ENCODE measurements at places on chromosomes 13 and 19.

GRCh38 chr13:42047561-42048341 is 697 bp upstream of the DGKH start:
- peak; percentile 72 for DNase-seq

GRCh38 chr19:17020823-17021222 is 5.8 kb downstream of the CPAMD8 start:
- DNase-seq = no peak

DNA sequence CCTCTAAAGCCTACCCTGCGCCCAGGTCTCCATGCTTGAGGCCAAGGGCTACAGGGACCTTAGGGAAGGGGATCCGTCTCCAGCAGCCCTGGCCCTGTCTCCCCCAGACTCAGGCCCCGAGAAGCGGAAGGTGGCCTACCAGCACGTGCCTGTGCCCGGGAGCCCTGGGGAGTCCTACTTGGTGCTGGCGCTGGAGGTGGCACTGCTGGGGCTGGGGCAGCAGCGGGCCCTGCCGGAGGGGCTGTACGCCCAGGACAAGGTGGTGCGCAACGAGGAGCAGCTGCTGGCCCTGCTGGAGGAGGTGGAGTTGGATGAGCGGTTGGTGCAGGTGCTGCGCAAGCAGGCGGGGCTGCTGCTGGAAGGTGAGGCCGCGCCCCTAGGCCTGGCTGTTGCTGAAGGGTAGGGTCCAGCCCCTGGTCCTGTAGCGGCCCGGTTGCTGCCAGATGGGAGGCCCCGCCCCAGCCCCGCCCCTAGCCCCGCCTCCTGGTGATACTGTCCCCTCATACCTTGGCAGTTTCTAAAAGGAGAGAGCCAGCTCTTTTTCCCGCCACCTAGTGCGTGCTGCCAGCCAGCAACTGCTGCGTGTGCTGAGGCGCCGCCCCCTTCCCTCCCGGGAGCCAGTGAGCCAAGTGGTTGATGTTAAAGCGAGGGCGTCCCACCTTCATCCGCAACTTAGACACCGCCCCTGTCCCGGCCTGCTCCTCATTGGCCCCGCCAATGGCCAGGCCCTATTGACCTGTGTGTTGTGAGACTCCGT is 22.6 kb downstream of the ZSWIM4 start:
- DNase-seq = no peak

- DNase-seq = no peak
These were observed 11.2 kb downstream of the HPN start for GRCh38 chr19:35052599-35053190.

- no peak for DNase-seq
These were observed 1376.3 kb upstream of the SLC10A2 start for GRCh38 chr13:104442536-104442935.

- DNase-seq = no peak
These were observed 46.2 kb upstream of the RFXAP start for GRCh38 chr13:36772853-36773252.

GRCh38 chr13:32902874-32903273 is 113.3 kb upstream of the KL start:
- no peak for DNase-seq

DNA sequence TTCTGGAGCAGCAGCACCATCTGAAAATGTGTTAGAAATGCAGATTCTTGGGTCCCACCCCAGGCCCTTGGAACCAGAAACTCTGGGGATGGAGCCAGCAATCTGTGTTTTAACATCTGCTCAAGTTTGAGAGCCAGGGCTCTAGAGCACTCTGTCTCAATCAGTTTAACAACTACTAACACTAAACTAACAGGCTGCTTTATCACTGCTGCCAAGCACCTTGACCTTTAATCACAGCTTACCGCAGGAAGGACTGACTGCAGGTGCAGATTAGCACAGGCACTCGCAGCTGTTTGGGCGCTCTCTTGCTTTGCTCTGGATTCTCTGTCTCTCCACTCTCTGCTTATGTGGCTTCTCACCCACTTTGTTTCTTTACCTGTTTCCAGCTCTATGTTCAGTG is 163.5 kb downstream of the MTUS2 start:
- no peak for DNase-seq

DNA sequence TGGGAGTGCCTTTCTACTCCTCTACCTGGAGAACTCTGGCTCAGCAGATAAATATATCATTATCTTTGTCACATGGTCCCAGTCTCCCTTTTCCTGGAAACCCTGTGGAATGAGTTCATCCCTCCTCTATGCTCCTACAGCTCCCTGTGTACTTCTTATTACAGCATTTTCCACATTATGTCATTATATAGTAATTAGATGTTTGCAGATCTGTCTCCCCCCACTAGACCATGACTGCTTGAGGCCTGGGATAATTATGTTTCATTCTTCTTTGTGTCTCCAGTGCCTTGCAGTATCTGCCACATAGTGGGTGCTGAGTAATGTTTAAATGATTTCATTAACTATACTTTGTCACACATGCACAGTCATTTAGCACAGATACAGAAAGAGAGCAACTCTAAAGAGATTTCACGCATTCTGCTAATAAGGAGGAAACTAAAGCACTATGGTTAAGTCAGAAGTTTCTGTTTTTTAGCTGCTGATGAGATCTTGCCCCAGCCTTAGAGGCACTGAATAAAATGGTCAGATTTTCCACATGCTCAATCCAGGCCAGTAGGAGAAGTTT is 66.1 kb upstream of the DIAPH3 start:
- no peak for DNase-seq

DNA sequence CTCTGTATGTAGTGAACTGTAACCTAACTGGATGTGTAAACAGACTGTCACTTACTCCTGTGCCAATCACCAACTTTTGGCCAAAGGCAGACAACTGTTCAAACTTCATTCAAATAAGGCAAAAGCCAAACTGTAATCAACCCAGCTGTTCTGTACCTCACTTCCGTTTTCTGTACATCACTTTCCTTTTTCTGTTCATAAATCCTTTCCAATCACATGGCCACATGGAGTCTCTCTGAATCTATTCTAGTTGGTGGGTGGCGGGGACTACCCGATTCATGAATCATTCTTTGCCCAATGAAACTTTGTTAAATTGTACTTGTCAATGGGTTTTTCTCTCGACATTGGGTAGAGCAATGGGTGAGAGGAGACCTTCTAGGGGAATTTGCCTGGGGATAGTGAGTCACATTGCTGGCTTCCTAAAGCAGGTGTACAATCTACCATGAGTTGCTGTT is 178.3 kb upstream of the RFC3 start:
- DNase-seq = no peak

GRCh38 chr19:54105796-54106195 is 3.1 kb downstream of the NDUFA3 start:
- no peak for DNase-seq

GRCh38 chr19:19956434-19957075 is 55.8 kb downstream of the ZNF93 start:
- no peak for DNase-seq

DNA sequence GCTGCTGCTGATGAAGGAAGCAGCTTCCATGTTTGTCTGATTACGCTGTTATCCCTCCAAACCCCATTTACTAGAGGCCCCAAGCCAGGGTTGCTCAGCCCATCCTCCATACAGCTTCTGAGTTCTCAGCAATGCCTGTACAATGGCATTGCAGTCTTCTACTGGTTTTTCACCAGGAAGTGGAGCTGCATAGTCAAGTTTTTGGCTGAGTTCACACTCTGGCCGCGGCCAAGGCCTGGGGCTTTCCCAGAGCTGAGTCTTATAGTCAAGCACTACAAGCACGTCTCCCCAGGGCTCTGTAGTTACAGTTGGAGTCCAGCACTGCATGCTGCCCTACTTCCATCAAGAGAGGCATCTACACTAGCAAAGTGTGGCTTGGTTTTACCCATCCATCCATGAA is 182.5 kb downstream of the POU4F1 start:
- DNase-seq = no peak

DNA sequence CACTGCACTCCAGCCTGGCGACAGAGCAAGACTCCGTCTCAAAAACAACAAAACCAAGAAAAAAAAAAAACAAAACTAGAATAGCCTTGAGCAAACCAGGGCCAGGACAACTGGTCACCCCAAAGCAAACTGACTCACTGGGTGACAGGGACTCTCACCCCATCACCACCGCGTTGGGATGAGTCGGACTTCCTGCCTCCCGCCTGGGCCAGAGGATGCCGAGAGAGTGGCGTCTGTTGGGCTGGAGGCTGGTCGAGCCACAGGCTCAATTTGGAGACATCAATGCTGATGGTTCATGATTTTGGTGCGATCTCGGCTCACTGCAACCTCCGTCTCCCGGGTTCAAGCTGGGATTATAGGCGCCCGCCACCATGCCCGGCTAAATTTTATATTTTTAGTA is 11.6 kb downstream of the TMPRSS9 start:
- no peak for DNase-seq

DNA sequence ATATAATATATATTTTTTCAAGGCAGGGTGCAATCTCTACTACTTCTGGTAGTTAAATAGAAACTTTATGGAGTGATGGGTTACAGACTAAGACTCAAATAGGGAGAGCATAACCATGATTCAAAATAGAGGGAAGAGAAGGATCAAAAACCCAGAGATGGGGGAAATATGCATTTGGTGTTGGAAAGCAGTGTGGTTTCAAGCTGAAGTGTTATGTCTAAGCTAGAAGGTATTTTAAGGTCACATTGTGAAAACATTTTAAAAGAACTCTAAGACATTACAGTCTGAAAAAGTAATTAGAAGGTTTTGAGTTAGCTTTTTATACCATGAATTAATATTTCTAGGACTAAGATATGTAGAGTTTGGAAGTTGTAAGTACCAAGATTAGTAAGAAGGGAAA is 2741.4 kb downstream of the PCDH9 start:
- no peak for DNase-seq

- peak; percentile 7 for DNase-seq
These were observed 53.2 kb downstream of the C13orf42 start for GRCh38 chr13:51057906-51058305.

DNA sequence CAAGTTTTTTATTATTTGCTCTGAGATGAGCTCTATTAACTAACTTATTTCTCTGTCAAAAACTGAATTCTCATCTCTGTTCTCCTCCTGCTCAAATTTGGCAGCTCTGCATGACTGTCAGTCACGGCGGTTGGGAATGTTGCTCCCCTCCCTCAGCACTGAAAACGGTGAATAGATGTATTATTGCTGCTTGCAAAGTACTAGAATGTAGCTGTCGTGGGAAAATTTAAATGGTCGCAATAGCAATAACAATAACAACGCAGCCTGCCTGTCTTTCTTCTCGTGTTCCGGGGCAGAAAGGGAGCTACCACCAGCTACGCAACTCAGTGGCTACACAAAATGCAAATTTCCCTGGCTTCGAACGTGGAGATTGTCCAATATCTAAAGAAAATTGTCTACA is 125.6 kb upstream of the FRY start:
- no peak for DNase-seq

DNA sequence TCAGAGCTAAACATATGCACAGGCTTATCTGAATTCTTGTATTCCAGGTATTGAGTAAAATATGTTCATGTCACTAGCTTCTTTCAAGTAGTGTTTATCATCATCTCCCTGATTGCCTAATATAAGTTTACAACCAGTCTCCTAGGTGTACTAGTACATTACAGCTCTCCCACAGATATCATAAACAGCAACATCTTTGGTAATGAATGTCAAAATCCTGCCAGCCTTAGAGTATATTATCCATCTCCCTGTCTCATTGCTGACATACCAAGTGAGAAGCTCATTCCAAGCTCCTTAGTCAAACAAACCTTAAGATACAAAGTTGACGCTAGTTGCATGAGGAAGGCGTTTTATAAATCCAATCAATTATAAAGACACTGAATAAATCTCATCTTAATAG is 689.1 kb upstream of the GPC6 start:
- no peak for DNase-seq

- DNase-seq = no peak
These were observed 6.5 kb downstream of the ZNF566 start for GRCh38 chr19:36482876-36483275.

- no peak for DNase-seq
These were observed 1.2 kb downstream of the NR2C2AP start for GRCh38 chr19:19201697-19202630.

- no peak for DNase-seq
These were observed 4.9 kb upstream of the ZFP36 start for GRCh38 chr19:39401549-39402345.

GRCh38 chr13:99758460-99759162 is 213.0 kb downstream of the ZIC5 start:
- DNase-seq = no peak

DNA sequence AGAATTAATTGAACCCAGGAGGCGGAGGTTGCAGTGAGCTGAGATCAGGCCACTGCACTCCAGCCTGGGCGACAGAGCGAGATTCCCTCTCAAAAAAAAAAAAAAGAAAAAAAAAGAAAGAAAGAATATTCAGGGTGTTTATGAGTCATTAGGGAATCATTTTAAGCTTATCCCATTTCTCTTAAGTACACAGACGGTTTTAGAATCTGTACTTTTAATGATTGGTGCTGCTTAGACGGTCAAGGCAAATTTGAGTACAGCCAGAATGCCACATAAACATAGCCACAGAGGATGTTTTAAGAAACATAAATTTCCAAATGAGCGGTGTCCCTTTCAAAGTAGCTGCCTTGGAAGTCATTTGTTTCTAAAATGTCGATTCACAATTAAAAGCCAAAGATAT is 2.6 kb downstream of the SPRYD7 start:
- no peak for DNase-seq

DNA sequence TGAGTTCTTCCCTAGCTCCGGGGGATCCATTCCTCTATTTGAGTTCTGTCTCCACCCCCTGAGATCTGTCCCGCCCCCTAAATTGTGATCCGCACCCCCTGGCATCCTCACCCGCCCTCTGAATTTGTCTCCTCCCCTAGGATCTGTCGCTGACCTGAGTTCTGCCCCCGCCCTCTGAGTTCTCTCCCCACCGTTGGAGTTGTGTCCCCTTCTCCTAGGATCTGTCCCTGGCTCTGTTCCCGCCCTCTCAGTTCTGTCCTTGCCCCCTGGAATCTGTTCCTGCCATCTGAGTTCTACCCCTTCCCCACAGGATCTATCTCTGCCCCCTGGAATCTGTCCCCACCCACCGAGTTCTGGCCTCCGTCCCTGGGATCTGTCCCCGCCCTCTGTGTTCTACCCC is 1.0 kb upstream of the SLC17A7 start:
- DNase-seq = peak; percentile 69

- DNase-seq = no peak
These were observed 4.1 kb downstream of the ZSWIM9 start for GRCh38 chr19:48174445-48175030.

DNA sequence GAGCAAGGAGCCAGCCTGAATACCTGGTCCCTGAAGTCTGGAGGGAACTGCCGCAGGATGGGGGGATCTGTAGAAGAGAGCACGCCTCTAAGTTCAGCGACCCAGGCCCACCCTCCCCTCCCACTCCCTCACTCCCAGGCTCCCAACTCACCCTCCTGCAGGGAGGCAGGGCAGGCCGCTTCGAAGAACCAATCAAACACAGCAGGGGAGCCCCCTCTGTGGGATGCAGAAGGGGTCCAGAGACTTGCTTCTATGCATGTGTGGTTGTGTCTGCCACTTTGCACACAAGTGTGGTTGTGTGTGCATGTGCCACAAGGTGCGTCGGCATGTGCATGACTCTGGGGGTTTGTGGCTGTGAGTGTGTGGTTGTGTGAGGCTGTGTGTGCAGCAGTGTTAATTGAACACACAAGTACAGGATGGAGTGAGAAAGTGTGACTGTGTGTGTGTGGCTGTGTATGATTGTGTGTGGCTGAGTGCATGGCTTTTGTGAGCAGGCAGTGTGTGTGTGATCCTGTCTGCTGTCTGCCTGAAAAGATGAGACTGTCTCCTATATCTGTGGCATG is 1.7 kb downstream of the DENND1C start:
- no peak for DNase-seq

Measured in Kasumi-1 (cell line).